ENCODE measurements at places on chromosomes 2 and 18. TPM values are rescaled to one million over a fixed set of nuclear protein-coding genes. Genes with fewer than 3 reads are reported as not detected.

IGFBP5 gene
- total RNA-seq: not detected

AGBL5 gene
- 16.0 TPM for total RNA-seq

HPCAL1 gene
- total RNA-seq: 44.1 TPM

DNA sequence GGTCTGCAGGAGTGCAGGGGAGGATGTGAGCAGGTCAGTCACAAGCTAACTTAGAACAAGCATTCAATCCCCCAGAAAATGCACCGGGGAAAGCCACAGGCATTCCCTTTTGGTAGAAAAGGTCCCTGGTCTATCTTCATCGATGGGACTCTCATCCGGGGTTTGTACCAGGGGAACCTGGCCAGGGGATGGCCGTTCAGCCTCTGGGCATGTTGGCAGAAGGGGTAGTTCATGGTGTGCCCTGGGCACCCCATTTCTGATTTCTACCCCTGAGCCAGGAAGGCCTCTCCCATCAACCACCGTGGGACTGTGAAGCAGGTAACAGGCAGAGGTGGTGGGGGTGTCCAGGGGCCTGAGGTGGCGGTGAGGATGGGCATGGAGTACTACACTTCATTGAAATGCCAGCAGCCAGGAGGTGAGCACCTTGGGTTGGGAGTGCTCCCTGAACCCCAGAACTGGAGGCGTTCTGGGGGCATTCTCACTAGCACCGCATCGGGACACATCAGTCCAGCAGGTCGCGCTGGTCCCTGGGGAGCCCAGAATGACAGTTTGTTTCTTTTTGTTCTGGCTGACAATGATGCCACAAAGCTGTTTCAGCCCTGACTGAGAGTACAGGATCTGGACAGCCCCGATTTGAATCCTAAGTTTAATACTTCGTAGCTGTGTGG lies 172.3 kb downstream of the SMAD7 start:
- H3K27ac ChIP-seq: no peak overlapping the region
- peaks cover 6% of the 10 kb centered on the region for H3K4me1 ChIP-seq
- no peaks in the 10 kb centered on the region for H3K36me3 ChIP-seq
- no peak overlapping the region for H3K4me3 ChIP-seq
- H3K27me3 ChIP-seq: no peaks in the 10 kb centered on the region
- no peak for DNase-seq

All from CD8-positive, alpha-beta memory T cell (primary cell).